ENCODE measurements at places on chromosomes 7 and 10.

DNA sequence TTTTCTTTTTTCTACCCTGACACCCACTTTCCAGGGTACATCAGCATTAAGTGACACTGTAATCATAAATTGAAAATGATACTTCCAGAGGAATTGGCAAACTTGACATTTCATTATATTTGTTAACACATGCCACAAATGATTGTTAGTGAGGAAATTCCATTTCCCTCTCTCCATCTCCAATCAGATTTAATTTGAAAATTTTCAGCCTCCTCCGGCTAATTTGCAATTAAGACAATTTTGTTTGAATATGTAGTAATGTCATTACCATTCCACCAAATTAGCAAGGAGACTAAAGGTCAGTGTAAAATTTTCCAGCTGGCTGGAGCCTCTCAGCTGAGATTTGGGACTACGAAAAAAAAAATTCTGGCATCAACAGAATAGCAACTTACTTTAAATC is 242.7 kb downstream of the FOXP2 start:
- no peak for DNase-seq

DNA sequence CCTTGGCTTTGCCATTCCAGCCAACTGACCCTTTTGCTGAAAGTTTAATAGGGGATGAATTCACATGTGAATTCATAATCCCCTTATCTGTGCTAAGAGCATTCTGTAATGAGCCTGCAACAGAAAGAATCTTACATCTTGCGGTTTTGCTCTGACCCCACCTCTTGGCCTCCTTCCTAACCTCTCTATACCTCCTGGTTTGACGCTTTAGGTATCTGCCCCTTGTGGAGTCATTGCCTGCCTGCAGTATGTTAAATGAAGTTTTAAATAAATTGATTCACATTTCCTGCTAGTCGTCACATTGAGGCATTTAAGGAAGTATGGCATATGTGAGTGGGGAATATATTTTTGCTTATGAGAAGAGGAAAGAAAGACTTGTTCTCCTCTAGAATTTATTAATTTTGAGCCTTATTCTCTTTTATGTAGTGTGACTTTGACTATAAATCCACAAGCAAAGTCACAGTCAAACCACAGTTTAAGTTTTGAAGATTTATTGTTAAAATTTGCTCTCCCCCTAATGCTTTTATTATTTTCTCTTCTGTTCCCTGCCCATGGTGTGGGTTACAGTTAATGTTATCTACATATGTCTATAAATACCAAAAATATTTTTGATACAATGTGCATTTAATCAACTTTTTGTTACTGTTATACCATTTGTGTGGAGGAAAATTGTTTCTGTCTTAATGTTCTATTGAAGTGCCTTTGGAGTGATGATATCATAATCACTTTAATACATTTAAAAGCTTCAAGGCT is 60.9 kb downstream of the LRMDA start:
- DNase-seq, result no peak

DNA sequence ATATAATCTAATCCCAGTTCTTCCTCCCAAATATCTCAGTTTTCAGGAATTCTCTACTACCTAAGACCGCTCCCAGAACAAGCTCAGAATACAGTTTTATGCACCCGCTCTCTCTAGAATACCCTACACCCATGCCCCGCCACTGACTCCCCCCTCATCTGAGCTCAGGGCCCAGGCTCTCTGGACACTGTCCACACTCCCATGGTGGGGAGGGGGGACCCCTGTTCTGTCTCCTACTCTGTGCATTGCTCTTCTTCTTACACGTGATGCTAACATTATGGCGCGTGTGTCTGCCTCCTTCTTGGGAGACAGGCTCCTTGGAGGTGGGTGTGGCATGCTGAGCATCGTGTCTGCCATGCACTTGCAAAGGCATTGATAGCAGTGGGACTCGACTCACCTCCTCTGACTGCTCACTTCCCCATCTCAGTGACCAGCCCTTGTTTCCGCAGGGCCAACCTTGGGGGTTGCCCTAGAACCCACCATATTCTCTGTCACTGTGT is 127.9 kb downstream of the TCERG1L start:
- no peak for DNase-seq

- DNase-seq, result no peak
Measured at GRCh38 chr10:129772468-129773358, 191.4 kb downstream of the EBF3 start.

DNA sequence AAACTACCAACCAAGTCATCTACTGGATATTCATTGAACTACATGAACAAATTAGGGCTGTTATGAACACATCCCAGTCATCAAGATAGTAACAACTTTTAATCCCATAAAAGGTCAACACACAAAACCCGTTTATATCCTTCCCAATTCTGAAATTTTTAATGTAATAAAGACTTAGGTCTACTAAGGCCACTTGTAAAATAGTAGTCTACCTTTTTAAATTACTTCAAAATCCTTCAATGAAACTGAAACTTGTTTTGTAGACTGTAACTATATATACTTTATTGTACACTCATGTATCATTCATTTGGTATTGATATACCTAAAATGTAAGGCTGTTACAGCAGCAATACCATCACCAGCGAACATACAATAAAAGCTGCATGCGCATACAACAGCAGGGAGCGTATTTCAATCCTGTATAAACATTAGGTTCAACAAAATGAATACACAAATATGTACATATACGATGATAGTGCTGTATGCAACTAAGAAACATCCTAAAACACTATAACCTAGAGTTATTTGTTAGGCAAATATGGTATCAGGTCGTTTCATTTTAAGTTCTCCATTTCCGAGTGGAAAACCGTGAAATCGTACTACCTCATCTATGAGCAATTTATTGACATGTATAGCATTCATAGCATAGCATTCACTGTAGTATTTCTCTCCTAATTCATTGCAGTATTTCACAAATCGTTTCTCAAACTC is 973 bp downstream of the ATAD1 start:
- DNase-seq, result no peak

DNA sequence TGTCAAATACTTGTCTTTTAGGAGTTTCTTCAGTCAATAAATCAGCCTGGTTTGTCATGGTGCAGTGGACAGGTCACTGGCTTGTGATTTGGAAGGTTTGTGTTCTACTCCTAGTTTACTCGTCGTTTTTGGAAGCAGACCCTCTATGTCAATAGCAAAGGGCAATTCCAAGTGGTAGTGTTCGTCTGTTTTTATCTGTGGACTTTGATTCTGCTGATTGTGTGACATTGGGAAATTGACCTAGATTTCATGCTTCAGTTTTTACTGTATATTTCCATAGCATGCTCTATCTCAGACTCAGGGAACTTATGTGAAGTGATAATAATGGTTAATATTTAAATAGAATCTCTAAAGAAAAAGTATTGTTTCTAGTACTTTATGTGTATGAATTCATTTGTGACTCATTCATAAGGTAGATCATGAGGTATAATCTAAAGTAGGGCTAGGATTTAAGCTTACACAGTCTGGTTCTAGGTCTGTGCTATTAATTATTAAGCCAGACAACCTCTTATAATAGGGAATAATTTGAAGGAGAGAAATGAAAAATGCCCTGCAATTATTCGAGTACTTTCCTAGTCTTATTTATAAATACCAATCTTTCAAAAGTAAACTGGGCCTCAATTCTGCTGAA is 198.1 kb downstream of the REEP3 start:
- no peak for DNase-seq

DNA sequence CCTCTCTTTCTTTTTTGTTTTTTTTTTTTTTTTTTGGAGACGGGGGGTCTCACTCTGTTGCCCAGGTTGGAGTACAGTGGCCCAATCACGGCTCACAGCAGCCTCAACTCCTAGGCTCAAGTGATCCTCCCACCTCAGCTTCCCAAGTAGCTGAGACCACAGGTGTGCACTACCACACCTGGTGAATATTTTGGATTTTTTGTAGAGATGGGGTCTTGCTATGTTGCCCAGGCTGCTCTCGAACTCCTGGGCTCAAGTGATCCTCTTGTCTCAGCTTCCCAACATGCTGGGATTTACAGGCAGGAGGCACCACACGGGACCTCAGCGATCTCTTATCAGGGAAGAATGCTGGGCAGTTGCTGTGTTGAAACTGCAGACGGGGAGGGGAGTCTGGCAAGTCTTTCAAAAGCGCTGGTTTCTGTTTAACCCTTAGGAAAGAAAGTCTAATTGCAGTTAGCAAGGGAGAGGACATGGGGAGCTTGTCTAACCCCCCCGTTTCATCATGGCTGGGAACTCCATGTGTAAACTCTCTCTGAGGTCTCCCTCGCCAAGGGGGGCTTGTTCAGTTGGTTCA is 39.6 kb upstream of the LMTK2 start:
- no peak for DNase-seq

- no peak for DNase-seq
Measured at GRCh38 chr7:152351168-152351567, 84.6 kb downstream of the KMT2C start.

GRCh38 chr7:158030071-158030470 is 557.6 kb downstream of the PTPRN2 start:
- DNase-seq, result no peak

DNA sequence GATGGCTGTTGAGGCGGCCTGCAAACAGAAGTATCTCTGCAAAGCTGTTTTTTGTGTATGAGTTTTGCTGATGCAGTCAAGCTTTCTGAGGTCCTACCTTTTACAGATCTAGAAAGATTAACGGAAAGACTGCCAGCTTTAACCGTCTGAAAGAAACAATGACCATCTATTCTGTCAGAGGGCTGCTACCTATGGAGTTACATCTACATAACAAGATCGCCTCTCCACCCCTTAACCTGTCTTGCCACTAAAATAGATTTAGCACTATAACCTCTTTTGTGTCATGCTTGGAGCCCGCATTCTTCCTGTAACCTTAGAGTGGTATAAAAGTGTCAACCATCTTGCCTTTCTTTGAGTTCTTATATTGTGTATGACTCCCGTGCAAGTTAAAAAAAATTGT is 291.2 kb downstream of the POM121L12 start:
- DNase-seq, result no peak

- no peak for DNase-seq
Measured at GRCh38 chr7:156944876-156945275, 4.6 kb upstream of the NOM1 start.

DNA sequence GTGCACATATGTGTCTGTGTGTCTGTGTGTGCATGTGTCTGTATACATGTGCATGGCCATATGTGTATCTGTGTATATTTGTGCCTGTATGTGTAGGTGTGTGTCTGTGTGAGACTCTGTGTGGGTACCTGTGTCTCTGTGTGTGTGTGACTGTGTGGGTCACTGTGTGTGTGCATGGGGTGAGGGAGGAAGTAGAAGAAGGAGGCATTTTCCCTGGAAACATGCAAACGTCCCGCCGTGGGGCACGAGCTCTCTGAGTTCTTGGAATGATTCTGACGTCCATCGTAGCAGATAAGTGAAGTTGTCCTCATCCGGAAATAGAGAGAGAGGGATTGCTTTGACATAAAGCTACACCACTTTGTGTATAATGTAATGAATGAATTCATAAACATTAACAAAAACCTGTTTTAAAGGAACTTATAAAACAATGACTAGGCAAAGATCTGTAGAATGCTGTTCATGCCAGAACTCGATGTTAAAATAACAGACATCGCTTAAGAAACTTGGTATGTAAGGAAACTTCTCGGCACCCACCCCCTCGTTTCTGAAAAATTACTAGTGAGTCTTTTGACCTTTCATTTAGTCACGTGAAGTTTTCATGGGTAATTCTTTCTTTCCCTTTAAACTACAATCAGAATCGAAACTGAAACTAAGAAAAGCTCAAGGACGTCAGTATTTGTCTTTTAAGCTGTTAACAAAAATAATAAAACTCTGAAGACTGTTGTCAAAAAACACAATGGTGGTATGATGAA is 43.6 kb upstream of the KLF6 start:
- DNase-seq, result no peak

- DNase-seq, result no peak
Measured at GRCh38 chr10:109956454-109957091, 33.3 kb upstream of the XPNPEP1 start.

DNA sequence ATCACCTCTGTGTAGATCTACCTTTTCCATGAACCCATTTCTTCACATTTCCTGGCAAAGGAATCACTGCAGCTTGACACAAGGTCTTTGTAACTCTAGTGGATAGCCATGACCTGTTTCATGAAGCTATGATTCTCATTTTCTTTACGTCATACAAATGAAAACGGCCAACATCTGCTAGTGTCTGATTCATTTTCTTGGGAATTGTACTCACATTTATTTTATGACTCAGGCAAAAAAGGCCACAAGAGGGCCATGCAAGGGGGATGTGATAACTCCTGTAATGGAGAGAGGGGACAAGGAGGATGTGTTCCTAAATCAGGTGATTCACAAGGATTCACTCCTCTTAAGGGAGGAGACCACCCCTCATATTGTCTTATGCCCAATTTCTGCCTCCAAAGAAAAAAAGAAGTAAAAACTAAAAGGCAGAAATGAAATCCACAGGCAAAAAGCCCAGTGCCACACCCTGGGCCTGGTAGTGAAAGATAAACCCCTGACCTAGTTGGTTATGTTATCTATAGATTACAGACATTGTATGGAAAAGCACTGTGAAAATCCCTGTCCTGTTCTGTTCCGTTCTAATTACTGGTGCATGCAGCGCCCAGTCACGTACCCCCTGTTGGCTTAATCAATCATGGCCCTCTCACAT is 249.9 kb downstream of the IPMK start:
- DNase-seq, result no peak

DNA sequence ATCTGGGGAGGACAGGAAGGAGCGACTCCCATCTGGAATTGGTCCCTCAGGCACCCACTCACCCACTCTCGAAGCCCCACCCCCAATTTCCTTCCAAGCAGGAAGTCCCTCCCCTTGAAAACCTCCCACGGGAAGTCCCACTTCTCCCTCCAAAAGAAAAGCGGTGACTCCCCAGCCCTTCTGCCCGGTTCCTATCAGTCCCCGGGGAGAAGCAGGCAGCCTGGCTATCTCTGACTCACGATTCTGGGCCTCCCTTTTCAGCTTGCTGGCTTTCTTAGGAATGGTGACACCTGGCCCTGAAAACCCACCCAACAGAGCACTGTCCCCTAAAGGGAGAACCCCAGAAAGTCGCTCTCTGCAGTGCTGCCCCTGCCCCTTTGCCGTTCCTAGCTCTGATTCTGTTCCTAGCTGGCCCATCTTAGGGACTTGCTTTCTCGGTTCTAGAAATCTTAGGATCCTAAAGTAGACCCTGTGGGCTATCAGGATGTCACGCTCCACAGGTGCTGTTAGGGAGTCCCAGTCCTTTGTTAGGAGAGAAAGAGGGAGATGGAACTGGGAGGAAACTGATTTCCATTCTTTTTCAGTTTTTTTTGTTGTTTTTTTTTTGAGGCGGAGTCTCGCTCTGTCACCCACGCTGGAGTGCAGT is 6.0 kb downstream of the TSC22D4 start:
- DNase-seq, result no peak

DNA sequence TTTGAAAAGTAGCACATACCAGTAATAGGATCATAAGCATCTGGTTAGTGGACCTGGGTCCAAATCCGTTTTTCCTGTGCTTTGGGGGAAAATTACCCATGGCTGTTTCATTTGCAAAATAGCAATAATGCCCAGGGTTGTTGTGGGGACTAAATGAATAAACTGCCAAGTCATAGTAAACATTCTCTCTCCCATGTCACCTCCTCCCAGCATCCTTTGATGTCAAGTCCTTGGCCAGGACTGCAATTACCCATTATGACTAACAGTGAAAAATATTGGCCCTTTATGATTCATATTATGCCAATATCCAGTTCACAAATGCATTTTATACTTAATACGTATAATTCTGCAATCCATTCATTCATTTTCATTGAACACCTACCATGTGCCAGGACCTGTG is 23.0 kb downstream of the TOMM7 start:
- no peak for DNase-seq

GRCh38 chr10:91779011-91779605 is 19.1 kb upstream of the TNKS2 start:
- no peak for DNase-seq

Data from cortex of kidney (tissue), 1 donor.